ENCODE measurements at places on chromosomes 3 and 15.

GRCh38 chr3:167350245-167350862, 29.7 kb downstream of the ZBBX start:
- ATAC-seq: no peak

- ATAC-seq: no peak
Measured at GRCh38 chr3:123503203-123503602, 54.3 kb upstream of the ADCY5 start.

GRCh38 chr3:98068824-98069223, 18.1 kb upstream of the OR5AC2 start:
- ATAC-seq: no peak

DNA sequence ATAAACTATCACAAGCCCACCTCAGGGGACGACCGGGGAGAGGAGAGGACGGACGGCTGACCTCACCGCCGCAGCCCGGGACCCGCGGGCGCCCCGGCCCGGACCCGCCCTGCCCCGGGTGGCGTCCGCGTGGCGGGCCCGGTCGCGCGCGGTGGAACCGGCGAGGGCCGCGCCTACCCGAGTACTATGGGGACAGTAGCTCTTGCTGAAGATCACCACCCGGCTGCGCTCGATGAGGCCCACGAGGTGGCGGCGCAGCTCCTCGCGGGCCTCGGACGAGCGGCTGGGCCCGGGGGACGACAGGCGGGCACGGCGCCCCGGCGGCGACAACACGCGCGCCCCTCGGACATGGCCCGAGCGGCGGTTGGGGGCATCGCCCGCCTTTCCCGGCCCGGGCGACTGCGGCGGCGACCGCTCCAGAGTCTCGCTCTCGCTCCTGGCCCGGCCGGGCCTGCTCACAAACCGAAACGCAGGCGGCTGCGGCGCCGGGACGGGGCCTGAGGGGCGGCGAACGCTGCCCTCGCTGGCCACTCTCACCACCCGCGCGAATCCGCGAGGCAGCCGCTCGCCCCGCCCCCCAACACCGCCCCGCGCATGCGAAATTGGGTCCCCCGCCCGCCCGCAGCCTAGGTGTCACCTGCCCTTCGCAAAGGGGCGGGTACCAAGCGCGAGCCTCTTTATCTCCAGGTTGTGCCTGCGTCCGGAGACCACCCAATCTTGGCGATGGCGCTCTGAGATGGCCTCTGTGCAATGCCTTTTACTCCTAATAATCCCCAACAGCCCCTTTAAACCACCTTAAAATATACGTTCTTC, at the start of gene TXNRD3:
Gene TXNRD3 (minus strand): TSS at position 554 of the 813 bp plus-strand sequence.
- ATAC-seq: peak; percentile 93

GRCh38 chr3:127366383-127366782, 78.5 kb upstream of the PRR20G start:
- ATAC-seq: no peak

- peak; percentile 67 for ATAC-seq
Measured at GRCh38 chr3:170811515-170811914, 58.5 kb downstream of the RPL22L1 start.

DNA sequence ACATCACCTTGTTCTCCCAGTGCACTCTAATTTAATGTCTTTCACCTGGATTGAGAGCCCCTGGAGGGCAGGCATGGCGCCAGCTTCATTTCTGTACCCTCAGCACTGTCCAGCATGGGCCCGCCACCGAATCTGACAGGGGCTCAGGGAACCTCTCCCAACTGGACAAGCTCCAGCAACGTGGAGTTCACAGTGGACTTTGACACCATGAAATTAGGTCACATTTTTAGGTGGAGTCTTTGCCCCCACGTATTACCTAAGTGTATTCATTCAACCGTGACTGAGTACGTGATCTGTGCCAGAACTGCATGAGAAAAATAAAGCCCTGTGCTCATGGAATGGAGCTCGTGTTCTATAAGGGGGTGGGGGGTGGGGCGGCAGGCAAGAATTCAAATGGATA, 94.1 kb upstream of the ATP2B2 start:
- no peak for ATAC-seq

DNA sequence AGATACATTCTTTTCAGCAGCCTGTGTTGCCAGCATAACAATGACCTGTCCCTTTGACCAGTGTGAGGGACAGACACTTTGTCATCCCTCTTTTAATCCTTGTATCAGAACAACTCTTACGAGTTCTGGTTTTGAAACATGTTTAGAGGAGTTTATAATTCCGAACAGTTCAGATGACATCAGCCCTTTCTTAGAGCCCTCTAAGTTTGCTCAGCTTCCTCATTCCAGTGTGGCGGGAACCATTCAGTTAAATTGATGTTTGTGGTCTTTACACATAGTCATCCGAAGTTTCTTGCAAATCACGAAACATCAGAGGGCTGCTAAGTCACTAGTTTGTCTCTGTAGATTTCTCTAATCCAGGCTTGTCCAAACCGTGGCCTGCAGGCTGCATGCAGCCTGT, 102.5 kb downstream of the AKAP13 start:
- peak; percentile 71 for ATAC-seq

GRCh38 chr3:159250961-159251360, 449.1 kb downstream of the MFSD1 start:
- no peak for ATAC-seq

GRCh38 chr3:156743859-156744258, 69.5 kb downstream of the TIPARP start:
- no peak for ATAC-seq

- peak; percentile 48 for ATAC-seq
Measured at GRCh38 chr15:39127925-39128617, 452.8 kb upstream of the THBS1 start.

GRCh38 chr15:47445723-47446392, 271.4 kb upstream of the SEMA6D start:
- no peak for ATAC-seq

DNA sequence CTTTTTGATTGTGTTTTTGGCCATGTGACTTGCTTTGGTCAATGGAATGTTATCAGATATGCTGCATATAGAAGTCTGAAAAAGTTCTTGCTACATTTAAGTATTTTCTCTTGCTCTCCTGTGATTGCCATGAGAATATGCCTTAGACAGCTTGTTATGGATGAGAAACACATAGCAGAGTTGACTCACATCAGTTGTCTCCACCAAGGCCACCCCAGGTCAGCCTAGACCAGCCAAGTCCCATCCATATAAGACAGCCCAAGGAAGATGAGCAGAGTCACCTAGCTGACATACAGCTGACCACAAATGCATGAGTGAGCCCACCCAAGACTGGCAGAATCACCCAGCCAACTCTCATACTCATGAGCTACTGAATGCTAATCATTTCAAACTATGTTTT, 153.0 kb downstream of the THRB start:
- ATAC-seq: no peak

DNA sequence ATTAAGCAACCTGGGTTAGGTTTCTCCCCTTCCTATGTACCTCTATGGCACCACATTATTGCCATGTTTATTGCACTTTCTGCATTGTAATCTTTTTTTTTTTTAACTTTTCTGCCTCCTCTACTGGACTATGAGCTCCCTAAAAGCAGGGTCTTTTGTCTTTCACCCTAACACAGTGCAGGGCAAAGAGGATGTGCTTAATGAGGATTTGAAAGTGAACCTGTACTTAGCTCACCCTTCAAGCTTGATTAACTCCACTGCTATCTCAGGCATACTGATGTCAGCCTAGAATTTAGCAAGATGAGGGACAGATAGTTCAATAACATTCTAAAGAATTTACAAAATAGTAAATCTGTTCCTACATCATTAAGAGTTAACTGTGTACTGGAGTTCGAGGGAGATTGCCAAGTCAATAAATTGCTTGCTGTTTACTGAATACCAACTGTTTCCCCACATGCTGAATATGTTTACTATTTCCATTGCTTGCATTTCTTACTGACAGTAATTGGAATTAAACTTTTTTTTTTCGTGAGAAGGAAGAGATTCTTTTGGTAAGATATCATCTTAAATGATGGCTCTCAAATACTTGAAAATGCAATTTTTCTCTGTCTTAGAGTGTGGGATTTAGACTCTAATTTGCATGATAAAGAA, 15.7 kb upstream of the PPARG start:
- ATAC-seq: no peak

GRCh38 chr15:39657668-39658067, 76.8 kb downstream of the THBS1 start:
- ATAC-seq: no peak

- ATAC-seq: no peak
Measured at GRCh38 chr3:115095236-115095635, 51.9 kb downstream of the ZBTB20 start.

- no peak for ATAC-seq
Measured at GRCh38 chr3:193932136-193932535, 203.8 kb upstream of the HES1 start.

DNA sequence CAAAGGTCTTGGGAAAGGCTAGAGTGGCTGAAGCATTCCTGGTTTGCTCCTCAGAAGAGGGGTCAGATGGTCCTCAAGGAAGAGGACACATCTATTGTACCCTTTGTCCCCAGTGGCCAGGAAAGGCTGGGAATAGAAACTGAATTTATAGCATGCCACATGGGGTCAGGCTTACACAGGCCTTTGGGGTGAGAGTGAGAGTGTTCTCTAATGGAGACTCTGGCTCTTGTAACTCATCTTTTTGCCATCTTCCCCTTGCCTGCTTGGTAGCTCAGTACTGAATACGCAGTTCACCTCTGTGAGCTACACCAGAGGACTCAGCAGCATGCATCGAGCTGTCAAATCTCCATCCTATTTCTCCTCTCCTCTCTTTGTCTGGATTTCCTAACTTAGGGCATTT, 87.5 kb downstream of the ATP2B2 start:
- ATAC-seq: no peak

GRCh38 chr3:174061162-174061561, 663.6 kb downstream of the NLGN1 start:
- no peak for ATAC-seq

DNA sequence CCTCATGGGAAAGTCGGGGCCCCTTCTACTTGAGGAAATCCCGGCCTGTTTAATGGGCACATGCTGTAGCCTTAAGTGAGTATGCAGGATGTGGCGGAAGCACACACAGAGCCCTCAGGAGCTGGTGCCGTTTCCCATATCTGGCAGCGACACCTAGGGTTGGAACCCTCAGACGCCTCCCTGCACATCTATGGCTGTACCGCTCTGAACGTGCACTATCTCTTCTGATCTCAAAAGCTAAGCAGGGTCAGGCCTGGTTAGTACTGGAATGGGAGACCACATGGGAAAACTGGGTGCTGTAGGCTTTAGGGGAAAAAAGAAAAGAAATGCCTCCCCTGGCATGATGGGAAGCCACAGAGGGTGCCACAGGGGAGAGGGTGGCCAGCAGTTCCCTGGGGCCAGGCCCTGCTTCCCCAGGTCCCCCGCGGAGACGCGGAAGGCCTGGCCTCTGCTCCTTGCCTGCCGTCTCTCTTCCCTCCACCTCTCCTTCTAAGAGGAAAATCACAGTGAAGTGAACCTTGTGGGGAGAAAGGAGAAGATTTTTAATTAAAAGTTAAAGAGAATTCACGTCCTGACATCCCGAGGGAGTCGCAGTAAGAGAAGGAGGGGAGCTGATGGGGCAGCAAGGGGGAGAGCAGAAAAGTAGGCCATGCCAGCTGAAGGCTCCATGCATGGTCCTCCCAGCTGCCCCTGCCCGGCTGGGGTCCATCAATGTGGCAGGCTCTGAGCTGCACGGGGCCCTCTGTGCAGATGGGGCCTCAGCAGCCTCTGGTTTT, 60.5 kb upstream of the TMEM115 start:
- no peak for ATAC-seq

DNA sequence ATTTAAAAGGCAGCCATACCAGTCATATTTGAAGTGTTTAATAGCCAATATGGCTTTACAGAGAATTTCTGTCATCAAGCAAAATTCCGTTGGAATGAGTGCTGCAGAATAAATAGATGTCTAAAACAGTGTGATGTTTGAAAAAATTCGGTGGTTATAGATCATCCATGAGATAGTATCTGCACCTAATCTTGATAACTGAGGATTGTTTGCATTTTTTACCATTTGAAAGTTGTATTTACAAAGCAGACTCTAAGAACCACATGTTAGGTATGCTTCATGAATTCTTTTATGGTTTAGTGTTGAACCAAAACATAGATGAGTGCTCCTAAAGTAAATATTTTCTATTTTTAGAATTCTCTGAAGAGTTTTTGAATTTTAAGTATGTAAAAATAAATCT, 476.1 kb downstream of the NAALADL2 start:
- no peak for ATAC-seq

DNA sequence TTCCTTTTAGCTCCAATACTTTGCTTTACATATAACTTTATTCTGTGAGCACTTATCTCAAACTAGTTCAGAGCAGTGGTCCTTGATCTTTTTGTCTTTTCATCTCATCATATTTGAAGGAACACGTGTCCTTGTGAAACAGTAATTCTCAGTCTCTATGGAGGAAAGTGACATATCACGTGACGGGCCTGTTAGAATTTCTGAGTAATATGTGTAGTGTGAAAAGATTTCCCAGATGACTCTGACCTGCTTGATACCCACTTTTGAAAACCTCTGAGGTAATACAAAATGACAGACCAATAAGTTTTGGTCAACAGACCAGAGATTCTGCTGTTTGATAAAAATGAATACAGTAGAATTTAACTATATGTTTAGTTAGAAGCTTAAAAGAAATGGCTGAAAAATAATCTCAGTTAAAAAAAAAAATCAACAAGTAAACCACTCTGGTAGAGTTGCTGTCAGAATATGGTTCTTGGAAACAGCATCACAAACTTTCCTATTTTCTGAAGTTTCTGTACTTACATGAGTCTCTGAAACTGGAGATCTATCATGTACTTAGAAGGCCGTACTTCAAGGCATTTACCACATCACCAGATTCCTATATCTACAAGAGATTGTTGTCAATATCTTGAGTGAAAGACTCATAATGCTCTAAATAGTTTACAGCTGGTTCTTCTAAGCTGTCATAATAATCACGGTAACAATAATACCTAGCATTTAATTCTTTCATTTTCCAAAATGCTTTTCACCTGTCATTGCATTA, 590.2 kb upstream of the TBL1XR1 start:
- ATAC-seq: no peak

- ATAC-seq: peak; percentile 57
Measured at GRCh38 chr3:168040607-168041208, 55.0 kb downstream of the GOLIM4 start.

DNA sequence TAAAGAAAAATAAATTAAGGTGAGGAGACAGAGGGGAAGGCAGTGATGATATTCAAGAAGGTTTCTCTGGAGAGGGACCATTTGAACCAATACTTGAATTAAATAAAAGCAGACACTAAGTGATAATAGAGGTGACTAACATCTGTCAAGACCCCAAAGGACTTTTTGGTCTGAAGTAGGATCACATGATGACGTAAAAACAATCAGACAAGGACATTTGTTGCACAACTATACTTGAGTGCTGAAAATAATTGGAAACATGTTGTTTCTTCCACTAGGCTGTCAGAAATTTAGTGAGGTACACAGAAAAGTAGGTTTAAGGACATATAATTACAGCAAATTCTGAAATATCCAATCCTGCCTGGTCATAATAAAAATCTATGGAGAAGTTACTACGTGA, 179.5 kb downstream of the WNT5A start:
- ATAC-seq: no peak
